Stimulated activated CD4-positive, alpha-beta T cell treated with anti-CD3 and anti-CD28 coated beads, Interleukin-2, amount 100 ng/mL, for 4 hours (primary cell): ENCODE measurements at places on chromosomes 3 and 15.

- no peak for DNase-seq
Observed at GRCh38 chr3:41138146-41138545, 61.2 kb upstream of the CTNNB1 start.

DNA sequence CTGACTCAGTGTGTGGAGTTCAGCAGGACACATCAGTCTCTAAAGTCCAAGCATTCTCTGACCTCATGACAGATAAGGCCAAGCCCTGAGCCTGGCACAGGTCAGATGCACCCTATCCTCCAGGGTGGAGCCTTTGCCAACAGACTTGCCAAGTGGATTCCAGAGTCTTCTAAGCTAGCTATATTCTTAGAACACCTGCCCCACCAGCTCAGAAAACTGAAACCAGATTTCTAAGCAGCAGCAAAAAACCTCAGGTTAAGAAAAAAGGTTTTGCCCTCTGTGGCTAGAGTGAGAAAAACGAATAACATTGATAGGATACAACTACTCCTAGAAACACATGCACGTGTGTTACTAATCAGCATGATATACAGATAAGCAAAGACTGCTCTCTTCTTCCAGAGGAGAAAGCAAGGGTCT is 11.6 kb downstream of the RMDN3 start:
- no peak for DNase-seq

DNA sequence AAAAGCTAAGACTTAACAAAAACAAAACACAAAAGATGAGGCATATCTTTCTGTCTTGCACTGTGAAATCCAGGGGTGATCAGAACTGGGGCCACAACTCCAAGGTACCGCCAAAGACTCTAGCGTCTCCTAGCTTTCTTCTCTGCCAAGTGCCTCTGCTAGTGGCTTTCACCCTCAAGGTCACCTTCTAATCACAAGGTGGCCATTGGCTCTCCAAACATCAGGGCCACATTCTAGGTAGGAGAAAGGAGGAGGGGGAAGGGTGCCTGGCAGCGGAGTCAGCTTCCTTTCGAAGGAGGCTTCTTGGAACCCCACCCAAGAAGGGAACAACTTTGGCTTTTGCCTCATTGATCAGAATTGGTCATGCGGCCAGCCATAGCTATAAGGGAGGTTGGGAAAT is 168.8 kb upstream of the SMAD3 start:
- DNase-seq, result no peak

DNA sequence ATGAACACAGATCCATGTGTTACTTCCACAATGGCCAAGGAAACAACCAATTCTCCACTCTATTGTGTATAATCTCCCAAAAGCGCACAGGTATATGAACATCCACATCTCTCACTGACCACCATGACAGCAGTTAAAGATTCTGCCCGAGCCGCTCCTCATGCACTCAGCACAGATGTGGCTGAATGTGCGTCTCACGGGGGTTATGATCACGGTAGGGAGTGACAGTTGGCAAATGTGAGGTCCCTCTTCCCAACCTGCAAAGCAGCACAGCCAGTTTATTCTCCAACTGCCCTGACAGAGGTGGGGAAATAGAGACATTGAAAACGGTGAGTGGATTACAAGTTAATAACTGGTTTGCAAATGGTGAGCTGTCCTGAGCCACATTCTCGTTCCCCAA is 17.6 kb downstream of the FOXP1 start:
- DNase-seq, result no peak

DNA sequence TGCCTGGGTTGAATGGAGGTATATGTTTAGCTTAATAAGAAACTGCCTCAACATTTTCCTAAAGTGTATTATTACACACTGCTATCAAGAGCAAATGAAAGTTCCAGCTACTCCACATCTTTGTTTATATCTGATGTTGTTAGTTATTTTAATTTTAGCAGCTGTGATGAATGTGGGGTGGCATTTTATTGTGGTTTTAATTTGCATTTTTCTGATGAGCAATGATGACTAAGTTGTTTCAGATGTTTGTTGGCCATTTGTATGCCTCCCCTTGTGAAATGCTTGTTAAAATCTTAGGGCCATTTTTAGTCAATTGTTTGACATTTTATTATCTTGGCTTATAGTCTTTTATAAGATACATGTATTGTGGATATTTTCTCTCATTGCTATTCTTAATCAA is 260.4 kb upstream of the SLCO3A1 start:
- DNase-seq, result no peak

DNA sequence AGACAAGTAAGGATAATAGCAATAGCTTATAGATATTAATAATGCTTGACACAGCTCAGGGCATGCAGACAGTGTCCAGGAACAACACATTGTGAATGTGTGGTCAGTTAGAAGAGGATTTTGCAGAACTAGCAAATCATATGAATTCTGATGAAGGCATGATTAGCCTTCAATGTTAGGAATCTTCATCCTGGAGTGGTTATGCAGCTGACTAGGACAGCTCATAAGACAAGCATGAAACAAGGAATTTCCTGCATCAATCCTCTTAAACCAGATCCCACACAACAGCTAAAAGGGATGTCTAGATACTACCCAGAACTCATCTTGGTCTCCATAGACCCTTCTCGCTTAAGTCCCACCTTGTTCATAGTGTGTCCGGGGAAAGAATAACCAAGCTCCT is 499.0 kb upstream of the ATP11B start:
- no peak for DNase-seq

- DNase-seq, result no peak
Observed at GRCh38 chr3:119427669-119428068, 35.7 kb downstream of the TMEM39A start.

GRCh38 chr3:137641879-137642704 is 122.0 kb upstream of the SOX14 start:
- DNase-seq, result no peak

DNA sequence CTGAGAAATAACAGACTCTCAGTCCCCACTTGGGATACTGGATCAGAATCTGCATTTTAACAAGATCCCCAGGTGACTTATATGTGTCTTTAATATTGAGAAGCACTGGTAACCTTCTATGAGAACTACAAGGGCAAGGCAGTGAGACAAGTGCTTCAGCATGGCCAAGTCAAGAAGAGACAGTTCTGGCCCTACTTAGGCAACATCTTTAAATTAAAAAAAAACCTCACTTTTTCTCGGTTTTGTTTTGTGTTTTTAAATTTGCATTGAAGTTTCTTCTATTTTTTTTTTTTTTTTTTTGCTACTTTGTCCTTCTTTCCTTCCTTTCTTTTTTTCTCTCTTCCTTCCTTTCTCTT is 42.5 kb upstream of the SPTSSB start:
- DNase-seq, result no peak

- no peak for DNase-seq
Observed at GRCh38 chr3:9109568-9109914, 139.9 kb downstream of the SRGAP3 start.

- DNase-seq, result no peak
Observed at GRCh38 chr15:27401471-27401870, 430.5 kb downstream of the GABRG3 start.

DNA sequence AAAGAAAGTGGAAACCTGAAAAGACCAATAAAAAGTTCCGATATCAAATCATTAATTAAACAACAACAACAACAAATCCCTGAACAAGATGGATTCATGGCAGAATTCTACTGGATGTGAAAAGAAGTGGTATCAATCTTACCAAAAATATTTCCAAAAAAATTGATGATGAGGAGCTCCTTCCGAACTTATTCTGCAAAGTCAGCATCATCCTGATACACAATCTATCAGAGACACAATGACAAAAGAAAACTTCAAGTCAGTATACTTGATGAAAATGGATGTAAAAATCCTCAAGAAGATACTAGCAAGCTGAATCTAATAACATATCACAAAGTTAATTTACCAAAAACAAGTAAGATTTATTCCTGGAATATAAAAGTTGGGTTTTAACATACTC is 881.8 kb downstream of the SI start:
- no peak for DNase-seq

DNA sequence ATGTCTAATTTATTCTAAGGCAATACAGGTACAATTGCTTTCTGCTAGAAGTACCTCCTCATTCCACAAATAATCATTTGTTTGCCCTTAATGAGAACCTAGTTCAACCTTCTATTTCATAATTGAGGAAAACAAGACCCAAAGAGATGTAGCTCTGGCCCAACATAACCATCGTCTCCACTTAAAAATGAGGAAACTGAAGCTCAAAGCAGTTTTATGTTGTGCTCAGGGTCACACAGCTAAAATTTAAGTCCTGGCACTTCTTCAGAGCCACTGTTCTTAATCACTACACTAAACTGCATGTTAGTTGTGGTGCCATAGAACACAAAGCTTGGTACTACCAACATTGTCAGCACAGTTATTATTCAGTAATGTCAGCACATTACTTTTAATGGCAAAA is 108.0 kb downstream of the SERPINI1 start:
- DNase-seq, result no peak

DNA sequence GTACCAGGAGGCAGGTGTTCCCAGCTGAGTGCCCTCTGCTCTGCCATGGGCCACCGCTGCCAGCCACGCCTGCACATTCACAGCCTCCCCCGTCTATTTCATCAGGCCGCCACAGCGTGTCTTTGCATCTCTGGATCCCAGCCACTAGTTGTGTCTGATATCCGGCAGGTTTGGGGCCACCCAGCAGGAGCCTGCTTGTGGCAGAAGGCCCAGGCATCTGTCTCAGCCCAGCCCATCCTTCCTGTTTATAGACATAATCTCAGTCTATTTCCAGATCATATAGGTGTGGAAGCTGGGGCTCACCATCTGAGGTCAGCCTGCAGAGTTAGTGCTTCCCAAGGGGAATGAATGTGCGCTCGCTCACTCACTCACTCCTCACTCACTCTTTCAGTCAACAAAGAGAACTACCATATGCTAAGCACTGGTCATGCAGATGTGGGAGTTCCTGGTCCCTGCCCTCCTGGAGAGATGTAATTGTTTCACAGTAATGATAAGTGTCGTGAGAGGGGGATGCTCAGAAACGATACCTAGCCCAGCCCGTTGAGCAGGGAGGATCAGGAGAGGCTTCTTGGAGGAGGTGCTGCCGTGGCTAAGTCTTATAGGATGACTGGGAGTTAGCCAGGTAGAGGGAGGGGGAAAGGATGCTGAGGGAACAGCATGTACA is 60.6 kb downstream of the FGD5 start:
- no peak for DNase-seq

DNA sequence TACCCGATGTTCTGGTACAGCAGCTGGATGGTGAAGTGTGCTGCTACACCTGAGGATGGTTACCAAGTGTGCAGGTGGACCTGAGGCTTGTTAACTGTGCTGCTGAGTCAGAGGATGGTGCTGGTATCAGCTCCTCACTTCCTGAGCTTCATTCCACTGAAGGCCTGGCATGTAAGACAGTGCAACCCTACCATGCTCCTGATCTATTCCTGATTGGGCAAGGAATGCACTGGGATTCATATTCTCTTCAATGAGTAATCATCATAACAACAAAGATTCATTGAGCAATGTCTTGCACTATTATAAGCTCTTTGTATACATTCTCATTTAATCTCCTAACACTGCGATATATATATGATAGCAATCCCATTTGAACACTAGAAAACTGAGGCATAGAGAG is 62.9 kb upstream of the THSD4 start:
- no peak for DNase-seq

GRCh38 chr15:52351206-52351908 is 55.8 kb upstream of the MYO5C start:
- no peak for DNase-seq

DNA sequence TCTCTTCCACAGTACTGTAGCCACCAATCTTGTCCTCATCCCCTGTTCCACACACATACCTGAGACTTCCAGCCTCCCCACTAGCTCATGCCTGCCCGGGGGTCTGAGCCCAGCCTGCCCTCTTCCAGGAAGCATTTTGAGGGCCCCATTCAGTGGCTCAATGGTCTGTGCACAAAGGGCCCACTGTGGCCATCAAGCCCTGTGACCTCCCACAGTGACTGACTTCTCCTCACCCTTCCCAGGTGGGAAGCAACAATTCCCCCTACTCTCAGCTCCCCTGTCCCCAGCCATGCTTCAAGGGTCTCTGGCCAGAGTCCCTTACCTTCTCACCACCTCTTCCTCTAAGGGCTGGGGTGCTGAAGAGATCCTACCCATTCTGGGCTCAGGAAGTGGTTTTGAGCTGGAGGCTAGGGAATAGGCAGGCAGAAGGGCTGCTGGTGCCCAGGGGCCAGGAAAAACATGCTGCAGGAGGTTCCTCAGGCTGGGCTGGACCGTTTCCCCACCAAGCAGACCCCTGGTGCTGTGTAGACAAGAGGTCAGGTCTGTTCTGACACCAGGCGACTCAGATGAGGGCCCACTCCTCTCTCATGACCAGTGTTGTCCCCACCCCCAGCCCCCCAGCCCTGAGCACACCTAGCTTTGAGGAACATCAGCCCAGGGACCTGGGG is 3.0 kb upstream of the KLF15 start:
- no peak for DNase-seq

GRCh38 chr3:188188911-188189310 is 35.0 kb downstream of the LPP start:
- no peak for DNase-seq

DNA sequence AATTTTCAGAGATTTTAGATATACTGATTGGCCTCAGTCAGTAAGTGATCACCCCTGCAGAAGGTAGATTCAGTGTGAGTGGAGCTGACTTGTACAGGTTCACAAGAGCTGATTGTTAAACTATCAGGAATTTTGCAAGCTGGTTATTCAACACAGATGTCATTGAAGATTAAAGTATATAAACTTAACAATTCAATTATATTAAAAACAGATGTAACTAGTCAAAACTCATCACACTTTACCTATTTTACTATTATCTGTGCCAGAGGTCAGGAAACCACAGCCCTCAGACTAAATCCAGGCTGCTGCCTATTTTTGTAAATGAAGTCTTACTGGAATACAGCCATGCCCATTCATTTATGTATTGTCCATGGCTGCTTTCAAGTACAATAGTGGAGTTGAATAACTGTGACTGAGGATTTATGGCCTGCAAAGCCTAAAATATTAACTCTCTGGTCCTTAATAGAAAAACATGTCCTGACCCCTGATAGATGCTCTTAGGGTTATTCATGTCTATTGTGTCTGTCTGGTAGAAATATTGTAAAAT is 429.3 kb upstream of the PDZRN3 start:
- DNase-seq, result no peak

DNA sequence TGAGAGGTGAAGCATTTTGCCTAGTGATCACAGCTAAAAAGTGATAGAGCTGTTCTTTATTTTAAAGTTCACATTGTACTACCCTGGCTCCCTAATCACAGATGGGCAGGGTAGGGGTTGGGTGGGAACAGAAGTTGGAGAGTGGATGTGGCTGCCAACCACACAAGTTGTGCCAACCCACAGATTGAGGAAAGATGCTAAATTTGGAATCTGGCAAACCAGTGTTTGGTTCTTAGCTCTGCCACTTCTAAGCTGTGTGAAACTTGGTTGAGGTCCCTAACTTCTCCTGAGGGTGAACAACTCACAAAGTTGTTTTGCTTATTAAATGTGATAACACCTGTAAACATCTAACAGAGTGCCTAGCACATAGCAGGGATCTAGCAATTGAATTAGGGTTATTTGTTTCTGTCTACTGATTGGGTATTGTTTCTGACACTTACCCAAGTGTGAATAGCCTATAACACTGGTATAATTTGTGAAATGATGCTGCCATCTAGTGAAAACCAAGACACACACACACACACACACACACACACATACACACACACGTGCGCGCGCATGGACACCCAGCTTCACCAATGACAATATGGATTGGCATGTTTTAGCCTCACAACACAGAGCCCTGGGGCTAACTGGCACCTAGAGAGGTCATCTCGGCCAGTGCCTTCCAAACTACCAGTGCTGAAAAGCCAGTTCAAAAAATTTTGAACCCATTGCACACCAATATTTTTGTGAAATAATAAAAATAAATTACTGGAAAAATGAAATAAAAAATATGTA is 25.3 kb downstream of the ADGRG7 start:
- DNase-seq, result no peak

- DNase-seq, result no peak
Observed at GRCh38 chr15:45424429-45424828, 46.1 kb upstream of the GATM start.
